Activated CD4-positive, CD25-positive, alpha-beta regulatory T cell treated with anti-CD3 and anti-CD28 coated beads, Interleukin-2, amount 50 U/mL, for 16 hours (primary cell): ENCODE measurements at places on chromosomes 7 and 10.

GRCh38 chr7:47526466-47526865 is 55.4 kb downstream of the TNS3 start:
- DNase-seq = no peak

GRCh38 chr7:47556511-47557180 is 25.3 kb downstream of the TNS3 start:
- no peak for DNase-seq

GRCh38 chr7:53094827-53095226 is 59.4 kb downstream of the POM121L12 start:
- no peak for DNase-seq

DNA sequence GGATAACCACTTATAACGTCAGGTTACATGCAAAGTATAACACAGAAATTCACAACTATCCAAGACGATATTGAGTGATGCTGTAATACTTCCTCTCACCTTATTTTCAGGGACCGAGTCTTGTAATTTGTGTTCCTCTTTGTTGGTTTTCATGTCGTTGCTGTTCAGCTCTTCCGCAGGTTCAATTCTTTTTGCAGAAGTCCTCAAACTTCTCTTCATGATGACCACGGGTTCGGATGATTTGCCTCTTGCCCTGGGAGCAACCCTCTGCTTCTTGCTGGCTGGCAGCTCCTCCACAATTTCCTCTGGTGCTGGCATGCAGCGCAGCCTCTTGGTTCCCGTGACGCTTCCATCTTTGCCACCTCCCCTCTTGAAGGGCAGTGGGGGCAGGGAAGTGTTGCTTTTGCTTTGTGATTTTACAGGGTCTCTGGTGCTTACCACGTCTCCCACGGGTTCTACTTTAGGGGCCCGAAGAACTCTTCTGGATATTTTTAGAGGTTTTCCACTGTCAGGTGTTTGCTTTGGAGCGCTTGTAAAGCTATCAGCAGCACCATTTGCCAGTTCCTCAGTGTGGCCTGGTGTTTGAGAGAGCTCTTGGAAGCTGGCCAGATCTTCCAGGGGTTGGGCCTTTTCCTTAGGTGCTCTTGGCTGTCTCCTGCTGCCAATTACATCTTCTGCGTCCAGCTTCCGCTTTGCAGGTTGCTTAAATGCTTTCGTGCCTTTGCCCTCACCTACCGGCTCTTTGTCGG is 23.6 kb downstream of the MKI67 start:
- no peak for DNase-seq

GRCh38 chr10:70145166-70145665 is 1.3 kb downstream of the TYSND1 start:
- DNase-seq = no peak
